ENCODE measurements at places on chromosomes 16 and 17. TPM values are rescaled to one million over a fixed set of nuclear protein-coding genes. Genes with fewer than 3 reads are reported as not detected.

The C16orf96 gene
- not detected for total RNA-seq

The CD79B gene
- 0.08 TPM for total RNA-seq

The ALOXE3 gene
- 5.9 TPM for total RNA-seq

The ITGAL gene
- 0.12 TPM for total RNA-seq

The SPIRE2 gene
- 7.7 TPM for total RNA-seq

The DHX58 gene
- 0.32 TPM for total RNA-seq

The TPPP3 gene
- total RNA-seq, result 13.3 TPM

The CMTM4 gene
- total RNA-seq, result 34.9 TPM

The KCTD19 gene
- not detected for total RNA-seq

The CEP112 gene
- total RNA-seq, result 6.4 TPM

The SLC16A5 gene
- 31.5 TPM for total RNA-seq

The CCL16 gene
- not detected for total RNA-seq

The CDK3 gene
- total RNA-seq, result 5.8 TPM

The TNFRSF17 gene
- not detected for total RNA-seq

The SCIMP gene
- not detected for total RNA-seq

The WFDC1 gene
- total RNA-seq, result not detected

The TMEM238L gene
- not detected for total RNA-seq

The TBC1D3C gene
- total RNA-seq, result 0.06 TPM

The CACNG3 gene
- total RNA-seq, result not detected

The TP53TG3 gene
- 0.47 TPM for total RNA-seq

The GPATCH8 gene
- 24.1 TPM for total RNA-seq

The RCVRN gene
- not detected for total RNA-seq

The CLDN7 gene
- total RNA-seq, result 0.65 TPM

The SLC6A2 gene
- total RNA-seq, result not detected

The SMIM36 gene
- total RNA-seq, result not detected

The KRT39 gene
- total RNA-seq, result not detected

The PDILT gene
- total RNA-seq, result not detected

The RND2 gene
- total RNA-seq, result 0.12 TPM

The PLA2G15 gene
- total RNA-seq, result 15.0 TPM

The SDR42E2 gene
- not detected for total RNA-seq

The GINS3 gene
- 24.6 TPM for total RNA-seq

The CFAP97D1 gene
- total RNA-seq, result not detected

The FADS6 gene
- not detected for total RNA-seq

The PLA2G10 gene
- total RNA-seq, result not detected

The AOC3 gene
- 1.5 TPM for total RNA-seq

The SLC16A13 gene
- 8.0 TPM for total RNA-seq

The MILR1 gene
- 1.9 TPM for total RNA-seq

The AATK gene
- 0.42 TPM for total RNA-seq

The SLC12A3 gene
- total RNA-seq, result not detected

The CHMP1A gene
- 87.8 TPM for total RNA-seq

The ZG16B gene
- total RNA-seq, result 0.46 TPM

The NXN gene
- total RNA-seq, result 25.8 TPM

Data from A549 treated with DMSO at 1 μM for 4 hours (cell line).